Psoas muscle (tissue), 8 donors: ENCODE measurements at places on chromosomes 11 and 22. TPM values are rescaled to one million over a fixed set of nuclear protein-coding genes. Genes with fewer than 3 reads are reported as not detected.

DNA sequence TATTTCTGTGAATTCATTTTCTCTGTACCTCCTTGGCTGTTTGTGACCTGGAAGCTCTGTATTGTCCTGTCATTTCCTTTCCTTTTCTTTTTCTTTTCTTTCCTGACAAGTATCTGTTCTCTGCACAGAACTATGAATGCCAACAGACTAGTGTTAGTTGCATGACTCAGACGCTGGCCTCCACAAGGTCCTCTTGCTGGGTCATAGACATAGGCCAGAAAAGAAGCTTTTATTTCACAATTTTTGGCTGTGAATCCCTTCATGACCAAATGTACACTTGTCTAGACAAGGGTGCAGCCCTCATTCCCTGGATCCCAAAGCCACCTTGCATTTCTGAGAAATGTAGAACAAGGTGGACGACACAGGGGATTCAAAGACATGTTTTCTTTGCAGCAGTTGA is 104.1 kb upstream of the MTNR1B start:
- DNase-seq: no peak

GRCh38 chr11:35785287-35786167 is 123.0 kb downstream of the TRIM44 start:
- DNase-seq: no peak

GRCh38 chr11:132466983-132467382 is 1065.3 kb downstream of the OPCML start:
- DNase-seq: no peak

DNA sequence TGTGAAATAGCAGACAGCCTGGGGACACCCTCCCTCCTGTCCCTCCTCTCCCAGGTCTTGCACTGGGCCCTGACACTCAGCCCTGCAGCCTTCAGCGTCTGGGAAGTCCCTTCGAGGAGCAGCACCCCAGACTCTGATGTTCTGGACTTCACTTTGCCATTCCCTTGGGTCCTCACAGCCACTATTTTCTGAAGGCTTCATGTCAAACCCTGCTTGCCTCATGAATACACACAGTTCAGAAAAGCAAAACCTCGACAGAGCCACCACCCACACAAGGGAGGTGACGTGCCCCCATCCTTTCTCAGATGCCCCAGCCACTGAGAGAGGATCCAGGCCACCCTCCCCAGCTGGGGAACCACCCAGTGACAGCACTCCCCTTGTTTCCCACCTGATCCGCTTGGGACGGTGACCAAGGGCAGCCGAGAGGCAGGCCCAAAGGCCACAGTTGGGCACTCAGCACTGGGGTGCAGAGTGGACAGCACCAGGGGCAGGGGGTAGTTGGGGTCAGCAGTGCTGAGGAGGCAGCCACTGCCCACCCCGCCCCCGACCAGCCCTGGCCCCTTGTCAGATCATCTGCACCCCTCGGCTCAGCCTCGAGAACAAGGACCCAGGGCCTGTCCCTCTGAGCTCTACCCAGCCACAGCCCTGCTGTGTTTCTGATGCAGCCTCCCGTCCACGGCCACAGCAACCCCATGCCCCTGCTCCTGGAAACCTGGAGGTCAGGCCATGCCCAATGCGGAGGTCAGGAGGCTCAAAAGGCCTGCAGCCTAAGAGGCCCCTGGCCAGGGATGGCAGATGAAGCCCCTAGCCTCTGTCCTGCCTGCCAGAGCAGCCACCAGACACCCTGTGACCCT is 3.1 kb upstream of the TNNT3 start:
- no peak for DNase-seq

Gene RTL10
- 8.2 TPM for total RNA-seq

Gene APOA1
- not detected for total RNA-seq

Gene MIOX
- total RNA-seq: not detected

Gene SULT4A1
- total RNA-seq: not detected
